ENCODE measurements at places on chromosomes 3 and 15. TPM values are rescaled to one million over a fixed set of nuclear protein-coding genes. Genes with fewer than 3 reads are reported as not detected.
A peak's percentile ranks its signal among the peaks of the same experiment; 100 is the strongest.

DNA sequence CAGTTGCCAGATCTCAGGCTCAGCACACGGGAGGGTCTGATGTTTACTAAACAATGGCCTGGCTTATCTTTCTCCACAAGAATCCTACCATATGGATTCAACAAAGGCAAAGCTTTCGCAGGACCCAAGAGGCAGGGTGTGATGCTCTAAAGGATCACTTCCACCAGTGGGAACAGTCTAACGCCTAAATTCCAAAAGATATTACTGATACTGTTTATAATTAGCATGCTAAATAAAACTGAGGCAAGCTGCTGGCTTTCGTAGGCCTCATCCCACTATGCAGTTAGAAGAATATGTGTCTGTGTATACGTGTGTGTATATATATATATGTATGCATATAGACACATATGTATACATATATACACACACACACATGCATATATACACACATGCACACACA, 22.3 kb downstream of the RORA start:
- no peak for DNase-seq

The ADCY5 gene
- 0.56 TPM for total RNA-seq

DNA sequence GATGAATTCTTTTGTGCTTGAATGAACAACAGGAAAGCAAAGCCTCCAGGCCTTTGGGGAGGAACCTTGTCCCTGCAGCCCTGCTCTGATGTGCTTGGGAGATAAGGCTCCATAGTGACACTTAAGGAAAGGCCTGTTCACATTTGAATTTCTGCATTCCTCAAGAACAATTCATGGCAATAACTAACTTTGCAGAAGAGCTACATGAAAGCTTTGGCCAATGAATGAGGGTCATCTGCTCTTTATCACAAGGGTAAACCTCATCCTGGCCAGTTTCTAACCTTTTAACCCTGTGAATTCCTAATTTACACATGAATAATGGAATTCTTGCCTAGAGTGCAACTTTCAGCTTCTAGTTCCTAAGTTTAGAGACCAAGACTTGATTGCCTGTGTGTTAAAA, 5.6 kb downstream of the PRTG start:
- no peak for DNase-seq

- no peak for DNase-seq
Observed at GRCh38 chr15:78768531-78769408, 42.5 kb downstream of the ADAMTS7 start.

DNA sequence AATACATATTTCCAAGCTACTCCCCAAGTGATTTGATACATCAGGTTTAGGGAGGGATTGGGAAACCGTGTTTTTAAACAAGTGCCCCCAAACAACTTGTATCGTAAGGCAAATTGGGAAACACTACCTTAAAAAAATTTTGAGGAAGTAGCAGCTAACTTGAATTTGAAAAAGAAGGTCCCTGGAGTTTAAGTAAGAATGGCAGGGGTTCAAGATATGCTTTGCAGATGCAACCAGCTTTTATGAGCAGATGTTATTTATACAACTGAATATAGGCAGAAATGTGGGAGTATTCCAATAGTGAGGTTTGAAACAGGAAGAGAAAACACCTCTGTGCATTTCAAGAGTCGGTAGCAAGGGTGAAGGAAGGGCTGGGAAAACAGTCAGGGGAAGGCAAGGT, 139.6 kb downstream of the IL20RB start:
- no peak for DNase-seq

DNA sequence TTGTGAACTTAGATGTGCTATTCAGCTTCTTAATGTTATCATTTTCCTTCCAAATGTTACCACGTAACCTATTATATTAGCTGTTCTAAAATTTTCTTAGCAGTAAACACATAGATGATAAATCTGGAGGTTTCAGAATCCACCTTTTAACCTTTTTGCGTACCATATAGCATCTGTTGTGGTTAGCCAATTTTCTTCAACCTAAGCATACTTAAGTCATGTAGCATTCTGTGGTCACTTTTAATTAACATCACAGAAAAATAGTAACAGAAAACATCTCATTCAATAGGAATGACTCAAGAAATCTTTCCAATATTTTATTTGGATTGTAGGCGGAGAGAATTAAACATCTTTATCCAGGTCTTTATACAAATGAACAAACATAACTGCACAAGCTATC, 1465.3 kb upstream of the GBE1 start:
- DNase-seq: no peak

The SGO1 gene
- 9.5 TPM for total RNA-seq

DNA sequence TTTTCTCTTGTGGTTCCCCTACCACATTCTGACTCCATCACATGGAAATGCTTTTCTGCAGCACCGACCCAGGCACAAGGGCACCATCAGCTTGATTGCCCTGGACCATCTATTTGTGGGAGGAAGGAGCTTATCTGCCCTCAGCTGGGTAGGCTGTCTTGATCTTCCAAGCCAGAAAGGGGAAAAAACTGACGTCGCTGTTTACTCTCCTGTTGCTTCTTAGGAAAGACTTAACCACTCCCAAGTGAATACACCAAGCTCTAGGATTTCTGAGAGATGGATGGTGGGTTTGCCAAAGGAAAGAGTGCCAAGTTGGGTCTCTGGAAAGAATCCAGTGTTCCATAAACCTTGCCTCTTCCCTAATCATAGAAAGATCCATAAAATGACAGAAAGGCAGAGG, 4.0 kb downstream of the TNFAIP8L3 start:
- no peak for DNase-seq

The EXD1 gene
- not detected for total RNA-seq

DNA sequence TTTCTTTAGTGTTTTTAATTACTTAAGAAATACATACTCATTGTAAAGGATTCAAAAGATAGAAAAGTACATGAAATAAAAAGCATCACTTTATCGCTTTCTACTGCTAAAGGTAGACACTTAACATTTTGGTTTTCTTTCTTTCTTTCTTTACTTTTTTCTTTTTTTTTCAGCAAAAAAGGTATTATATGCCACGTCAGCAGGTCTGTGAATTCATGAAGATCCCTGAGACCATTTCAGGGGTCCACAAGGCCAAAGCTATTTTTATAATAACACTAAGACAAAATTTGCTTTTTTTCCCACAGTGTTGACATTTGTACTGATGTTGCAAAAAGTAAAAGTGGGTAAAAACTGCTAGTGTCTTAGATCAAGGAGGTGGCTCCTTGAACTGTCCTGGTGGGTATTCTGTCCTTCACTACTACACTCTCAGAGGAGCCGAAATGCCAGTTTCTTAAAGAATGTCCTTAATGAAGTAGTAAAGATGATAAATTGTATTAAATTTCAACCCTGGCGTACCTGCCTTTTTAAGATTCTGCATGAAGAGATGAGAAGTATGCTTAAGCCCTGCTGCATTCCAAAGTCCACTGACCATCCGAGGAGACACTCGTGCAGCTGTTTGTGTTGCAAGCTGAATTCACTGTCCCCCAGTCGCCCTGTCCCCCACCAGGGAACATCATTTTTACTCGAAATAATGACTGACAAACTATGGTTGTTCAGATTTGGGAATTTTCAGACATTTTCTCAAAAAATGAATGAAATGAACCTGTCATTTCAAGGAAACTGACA, 106.7 kb upstream of the PIAS1 start:
- no peak for DNase-seq

The CCDC54 gene
- total RNA-seq: not detected

- DNase-seq: no peak
Observed at GRCh38 chr15:27222479-27222878, 251.5 kb downstream of the GABRG3 start.

DNA sequence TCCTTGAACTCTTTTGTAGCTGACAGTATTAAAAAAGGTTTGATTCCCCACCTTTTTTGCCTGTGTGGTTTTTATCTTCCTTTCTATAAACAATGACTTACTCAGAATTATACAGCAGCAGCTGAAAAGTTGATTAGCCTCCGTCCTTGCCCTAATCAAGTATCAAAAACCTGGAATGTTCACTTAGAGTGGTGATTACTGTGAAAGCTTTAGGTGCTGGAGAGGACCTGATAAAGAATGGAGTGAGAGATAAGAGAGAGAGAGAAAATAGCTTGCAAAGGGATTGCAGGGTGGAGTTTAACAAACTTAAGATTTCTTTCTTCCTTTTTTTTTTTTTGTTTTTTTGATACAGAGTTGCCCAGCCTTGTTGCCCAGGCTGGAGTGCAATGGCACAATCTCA, 6.7 kb downstream of the CGNL1 start:
- no peak for DNase-seq

- DNase-seq: peak; percentile 16
Observed at GRCh38 chr3:22960105-22960984, 242.8 kb upstream of the UBE2E2 start.

DNA sequence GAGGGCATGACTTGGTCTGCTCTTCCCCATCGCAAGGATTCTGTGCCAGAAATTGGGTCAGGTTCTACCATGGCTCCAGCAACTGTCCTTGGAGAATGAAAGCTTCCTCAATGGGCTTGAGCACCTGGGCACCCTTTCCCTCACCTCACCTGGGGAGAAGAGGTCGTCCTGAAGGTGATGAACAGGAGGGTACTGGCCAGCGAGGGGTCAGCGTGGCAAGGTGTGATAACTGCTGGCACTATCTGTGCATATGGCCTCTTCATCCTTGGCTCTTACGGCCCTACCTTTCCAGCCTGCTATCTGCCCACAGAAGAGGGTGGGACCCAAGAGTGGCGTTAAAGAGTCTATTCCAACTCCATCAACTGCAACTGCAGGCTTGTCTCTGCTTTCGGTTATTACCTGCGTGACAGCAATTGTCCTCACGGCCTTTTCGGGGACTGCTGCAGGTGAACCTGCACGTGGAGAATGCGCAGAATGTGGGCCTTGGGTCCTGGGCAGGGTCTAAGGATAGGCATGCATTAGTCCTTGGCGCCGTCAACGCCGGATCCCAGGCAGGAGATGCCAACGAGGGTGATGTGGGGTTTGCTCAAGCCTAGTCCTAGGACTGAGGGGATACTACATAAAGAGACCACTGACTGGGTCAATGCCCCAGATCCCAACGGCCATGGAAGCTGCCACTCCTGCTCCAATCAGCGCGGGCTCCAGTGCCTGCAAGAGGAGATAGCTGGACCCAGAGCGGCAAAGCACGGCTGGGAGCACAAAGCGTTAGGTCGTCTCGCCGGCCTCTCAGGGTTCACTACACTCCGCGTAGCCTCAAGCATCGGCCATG, 625 bp upstream of the RBM15B start:
- DNase-seq: no peak

DNA sequence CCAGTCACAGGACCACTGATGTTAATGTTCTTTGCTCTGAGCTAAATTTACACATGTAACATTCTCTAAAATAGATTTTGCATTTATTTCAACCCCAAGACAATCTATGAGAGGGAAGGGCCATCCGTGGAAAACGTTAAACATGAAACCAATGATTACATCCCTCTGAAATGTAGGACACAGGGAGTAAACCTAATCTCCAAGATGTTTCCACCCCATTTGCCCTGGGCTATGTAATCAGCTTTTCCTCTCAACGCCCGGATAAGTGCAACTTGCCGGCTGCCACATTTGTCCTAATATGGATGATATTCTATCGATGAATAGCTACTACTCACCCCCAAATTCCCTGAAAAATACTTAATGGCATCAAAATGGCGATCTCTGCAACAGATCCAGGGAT, 6.4 kb upstream of the FMN1 start:
- no peak for DNase-seq

DNA sequence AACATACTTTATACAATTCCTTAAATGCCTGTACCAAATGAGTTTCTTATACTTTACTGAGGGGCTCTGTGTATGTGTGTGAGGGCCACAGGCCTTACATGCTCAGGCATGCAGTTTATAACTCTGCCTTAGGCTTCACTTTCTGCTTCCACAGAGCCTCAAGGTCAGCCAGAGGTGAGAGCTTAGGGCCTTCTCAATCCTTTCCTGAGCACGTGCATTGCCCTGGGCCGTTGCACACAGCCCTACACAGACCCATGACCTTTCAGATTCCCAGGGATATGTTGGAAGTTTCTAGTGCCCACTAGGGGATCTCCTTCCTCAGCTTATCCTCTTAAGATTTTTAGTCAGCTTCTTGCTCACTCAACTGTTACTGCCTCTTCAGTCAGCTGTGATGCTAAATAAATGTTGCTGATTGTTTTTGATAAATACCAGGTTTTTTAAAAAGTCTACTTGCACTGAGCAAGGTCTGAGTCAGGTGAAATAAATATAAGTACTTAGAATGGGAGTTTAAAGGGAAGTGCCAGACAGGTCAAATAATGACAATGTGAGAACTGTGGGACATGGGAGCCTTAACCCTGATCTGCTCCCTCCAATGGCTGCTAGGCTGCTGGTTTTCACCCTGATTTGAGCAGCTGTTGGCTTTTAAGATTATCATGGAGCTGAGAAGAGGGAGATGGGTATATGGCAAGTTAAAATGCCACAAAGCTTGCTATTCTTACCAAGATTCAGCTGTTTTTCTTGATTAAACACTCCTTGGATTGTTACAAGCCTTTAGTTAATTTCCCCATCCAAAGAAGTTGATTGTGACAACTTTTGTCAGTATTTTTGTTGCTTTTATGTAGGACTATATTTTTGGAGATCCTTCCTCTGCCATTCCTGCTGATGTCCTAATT, 169.5 kb downstream of the PLD1 start:
- DNase-seq: peak; percentile 30

DNA sequence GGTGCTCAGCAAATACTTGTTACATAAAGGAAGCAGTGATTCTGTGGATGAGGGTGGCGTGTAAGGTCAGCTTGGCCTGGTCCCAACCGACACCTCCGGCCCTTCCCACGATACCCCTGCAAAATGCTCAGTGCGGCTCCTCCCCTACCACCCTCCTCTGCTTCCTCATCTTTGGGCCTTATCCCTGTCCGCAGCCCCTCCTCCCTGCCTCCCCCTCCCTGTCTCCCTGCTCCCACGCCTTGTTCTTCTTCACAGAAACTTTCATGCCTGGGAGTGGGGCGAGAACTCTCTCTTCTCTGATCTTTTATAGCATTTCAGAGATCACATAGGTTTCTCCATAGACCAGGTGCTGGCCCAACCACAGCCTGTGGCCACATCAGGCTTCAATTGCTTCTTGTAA, 75.0 kb upstream of the ATP2B2 start:
- DNase-seq: no peak

The SI gene
- not detected for total RNA-seq

The OXSM gene
- total RNA-seq: 11.1 TPM

GRCh38 chr15:81056304-81056703, 55.6 kb downstream of the TLNRD1 start:
- DNase-seq: no peak

The CHDH gene
- not detected for total RNA-seq

- no peak for DNase-seq
Observed at GRCh38 chr15:100663086-100663914, 60.9 kb downstream of the ASB7 start.

- no peak for DNase-seq
Observed at GRCh38 chr3:9196020-9196419, 53.4 kb downstream of the SRGAP3 start.

DNA sequence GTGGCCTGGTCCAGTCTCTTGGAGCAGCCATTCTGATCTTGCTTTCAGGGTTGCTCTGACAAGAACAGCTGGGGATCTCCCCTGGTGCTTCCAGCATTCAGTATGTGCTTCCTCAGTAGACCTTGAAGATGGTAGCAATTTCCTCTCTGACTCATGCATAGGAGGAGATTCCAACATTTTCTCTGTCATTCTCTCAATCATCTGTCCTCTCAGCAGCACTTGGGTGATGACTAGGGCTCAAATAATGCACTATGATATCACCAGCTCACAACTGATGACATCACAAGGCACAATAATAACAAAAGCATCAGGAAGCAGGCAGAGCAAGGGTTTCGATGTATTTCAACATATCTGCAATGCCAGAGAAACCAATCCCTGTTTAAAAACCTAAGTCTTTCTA, 52.7 kb downstream of the NFKBIZ start:
- DNase-seq: peak; percentile 93

The SNAP23 gene
- total RNA-seq: 54.3 TPM

The HLTF gene
- total RNA-seq: 34.3 TPM

GRCh38 chr15:77021803-77022381, 27.0 kb downstream of the PSTPIP1 start:
- peak; percentile 38 for DNase-seq

The SIDT1 gene
- total RNA-seq: not detected
